ENCODE measurements at places on chromosomes 5 and 9.
A peak's percentile ranks its signal among the peaks of the same experiment; 100 is the strongest.

- no peak for DNase-seq
Measured at GRCh38 chr9:4442806-4443205, 47.5 kb upstream of the SLC1A1 start.

DNA sequence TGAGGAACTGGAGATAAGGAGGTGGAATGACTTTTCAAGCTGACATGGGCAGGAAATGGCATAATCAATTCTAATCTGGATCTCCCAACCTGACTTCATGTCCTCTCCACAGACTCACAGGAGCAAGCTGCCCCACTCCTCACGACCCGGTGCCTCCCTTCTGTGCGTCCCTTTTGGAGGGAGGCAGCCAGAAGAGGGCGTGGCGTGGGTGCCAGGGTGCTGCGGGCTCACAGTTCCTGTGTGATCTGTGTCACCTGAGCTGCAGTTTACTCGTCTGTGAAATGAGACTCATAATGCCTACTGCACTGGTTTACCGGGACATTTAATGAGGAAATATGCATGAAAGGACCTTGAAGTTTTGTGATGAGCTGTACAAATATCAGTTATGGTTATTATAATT is 207.4 kb downstream of the DAB2IP start:
- DNase-seq = no peak

DNA sequence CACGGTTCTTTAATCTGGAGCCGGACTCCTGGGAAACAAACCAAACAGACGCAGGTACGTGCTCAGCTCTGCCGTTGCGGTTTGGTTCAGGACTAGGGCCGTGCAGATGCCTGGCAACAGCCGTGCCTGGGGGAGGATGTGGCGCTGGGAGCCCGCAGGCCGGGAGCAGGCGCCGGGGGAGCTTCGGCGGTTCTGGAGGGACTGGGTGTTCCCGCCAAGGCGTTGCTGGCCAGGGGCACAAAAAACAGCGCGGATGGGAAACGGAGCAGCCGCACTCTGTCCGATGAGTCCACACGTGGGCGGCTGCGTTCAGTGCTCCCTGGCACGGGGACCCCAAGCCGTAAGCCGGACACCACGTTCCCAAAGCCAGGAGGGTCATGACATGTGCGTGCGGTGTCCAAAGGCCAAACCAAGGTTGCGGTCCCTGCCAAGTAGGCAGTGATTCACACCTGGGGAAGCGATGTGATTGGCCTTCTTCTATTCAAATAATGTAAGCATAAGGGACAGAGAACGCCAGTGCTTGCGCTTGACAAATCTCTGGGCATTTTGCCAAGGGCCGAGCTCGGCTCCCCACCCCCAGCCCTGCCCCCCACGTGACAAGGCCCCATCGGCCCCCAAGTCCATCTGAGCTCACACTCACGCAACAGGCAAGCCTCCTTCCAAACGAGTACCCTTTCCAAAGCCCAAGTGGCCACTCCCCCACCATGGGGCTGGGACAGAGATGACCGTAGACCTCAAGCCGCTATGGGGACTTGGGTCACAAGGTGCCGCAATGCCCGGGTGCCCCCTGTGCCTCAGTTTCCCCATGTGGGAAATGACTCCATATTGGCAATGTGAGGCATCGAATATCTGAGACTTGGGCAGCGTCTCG is 49.7 kb upstream of the NKD2 start:
- peak; percentile 55 for DNase-seq

DNA sequence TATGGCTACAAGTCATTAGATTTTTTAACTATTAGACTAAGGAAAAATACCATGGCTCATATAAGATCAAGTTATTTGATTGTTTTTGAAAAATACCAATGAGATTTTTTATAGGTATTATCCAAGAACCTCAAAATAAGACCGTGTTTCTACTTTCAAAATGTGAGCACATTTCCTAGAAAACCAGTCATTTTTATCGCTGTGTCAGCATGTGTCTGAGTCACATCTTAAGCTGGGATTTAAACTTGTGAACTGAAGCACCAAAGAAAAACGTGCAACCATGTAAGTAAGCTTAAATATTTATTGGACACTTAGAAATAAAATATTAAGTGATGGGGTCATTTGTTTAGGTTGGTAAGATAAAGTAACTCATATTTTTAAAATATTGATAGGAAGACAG is 1676.0 kb upstream of the NUDT12 start:
- no peak for DNase-seq

All from fibroblast of skin of right biceps (primary cell).